ENCODE measurements at places on chromosomes 2 and 18.

DNA sequence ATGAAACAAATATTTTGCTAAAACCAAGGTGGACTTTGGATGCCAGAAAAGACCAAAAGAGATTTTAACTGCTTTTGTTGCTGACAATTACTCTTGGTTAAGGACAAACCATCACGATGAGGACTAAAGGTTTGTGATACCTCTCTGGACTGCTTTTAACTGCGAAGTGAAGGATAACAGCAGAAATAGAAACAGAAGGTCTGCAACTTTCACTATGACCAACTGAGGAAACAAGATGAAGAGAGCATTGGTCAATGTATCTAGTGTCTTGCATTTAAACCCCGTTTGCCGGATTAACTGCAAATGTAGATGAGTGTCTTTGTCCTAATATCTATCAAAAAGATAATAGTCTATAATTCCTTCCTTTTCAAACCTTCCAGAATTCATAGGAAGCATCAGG, 541.7 kb downstream of the ERBB4 start:
- DNase-seq = no peak
- no peaks in the 10 kb centered on the region for H3K27me3 ChIP-seq
- no peak overlapping the region for H3K4me3 ChIP-seq
- no peaks in the 10 kb centered on the region for H3K4me1 ChIP-seq

- H3K27ac ChIP-seq = no peak overlapping the region
- DNase-seq = no peak
- no peaks in the 10 kb centered on the region for H3K4me1 ChIP-seq
Measured at GRCh38 chr2:177114712-177115111, 97.9 kb upstream of the HNRNPA3 start.

DNA sequence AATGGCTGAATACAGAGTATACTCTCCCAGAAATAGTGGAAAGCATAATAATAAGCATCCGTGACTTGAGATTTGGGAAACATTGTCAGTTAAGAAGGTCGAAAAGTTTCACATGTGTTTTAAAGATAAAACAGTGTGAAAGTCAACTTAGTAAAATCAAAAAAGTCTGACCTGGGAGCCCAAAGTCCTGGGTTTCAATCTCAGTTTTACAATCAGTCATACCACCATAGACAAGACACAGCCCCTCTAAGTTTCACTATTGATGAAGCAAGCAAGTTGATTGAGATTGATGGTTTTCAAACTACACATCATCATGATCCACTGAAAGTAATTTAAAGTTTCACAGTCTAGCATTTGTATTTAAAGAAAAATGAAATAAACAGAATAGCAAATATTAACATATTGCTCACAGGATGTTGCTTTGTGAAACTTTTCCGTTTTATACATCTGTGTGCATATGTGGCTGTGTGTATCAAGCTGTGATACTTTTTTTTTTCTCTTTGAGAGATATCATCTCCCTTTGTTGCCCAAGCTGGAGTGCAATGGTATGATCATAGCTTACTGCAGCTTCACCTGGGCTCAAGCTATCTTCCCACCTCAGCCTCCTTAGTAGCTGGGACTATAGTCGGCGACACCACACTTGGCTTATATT, 71.1 kb downstream of the PIK3C3 start:
- no peaks in the 10 kb centered on the region for H3K4me1 ChIP-seq
- H3K27ac ChIP-seq = no peak overlapping the region

- H3K27me3 ChIP-seq = no peaks in the 10 kb centered on the region
- H3K4me1 ChIP-seq = no peaks in the 10 kb centered on the region
- no peak for DNase-seq
- no peaks in the 10 kb centered on the region for H3K36me3 ChIP-seq
Measured at GRCh38 chr18:26181343-26181826, 44.9 kb upstream of the TAF4B start.

GRCh38 chr2:236871500-236872001, 214.1 kb upstream of the COPS8 start:
- no peaks in the 10 kb centered on the region for H3K36me3 ChIP-seq
- no peak overlapping the region for H3K27ac ChIP-seq
- H3K4me1 ChIP-seq = peaks cover 10% of the 10 kb centered on the region
- no peak for DNase-seq
- no peak overlapping the region for H3K4me3 ChIP-seq
- no peaks in the 10 kb centered on the region for H3K27me3 ChIP-seq

GRCh38 chr2:215617060-215617824, 181.4 kb upstream of the FN1 start:
- no peak overlapping the region for H3K27ac ChIP-seq
- H3K4me3 ChIP-seq = peak overlapping the region; percentile 70
